ENCODE measurements at places on chromosomes 1 and 21.

DNA sequence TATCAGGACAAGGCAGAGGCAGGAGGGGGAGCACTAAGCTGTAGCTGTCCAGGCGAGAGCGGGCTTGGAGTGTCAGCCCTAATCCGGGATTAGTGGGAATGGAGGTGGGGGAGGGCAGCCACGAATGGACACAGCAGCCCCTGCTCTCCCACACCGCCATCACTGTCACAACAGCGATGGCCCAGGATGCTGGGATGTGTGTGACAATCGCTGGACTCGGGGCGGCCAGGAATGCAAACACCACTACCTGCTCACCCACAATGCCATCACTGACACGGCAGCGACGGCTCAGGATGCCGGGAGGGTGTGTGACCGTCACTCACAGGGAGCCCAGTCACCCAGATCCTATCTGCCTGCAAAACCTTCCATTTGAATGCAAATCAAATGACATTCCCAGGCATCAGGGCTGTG, 2.9 kb downstream of the C2CD2 start:
- H3K4me3 ChIP-seq, result no peak overlapping the region
- peaks cover 11% of the 10 kb centered on the region for H3K4me1 ChIP-seq
- H3K36me3 ChIP-seq, result no peaks in the 10 kb centered on the region
- H3K27ac ChIP-seq, result no peak overlapping the region
- no peak for DNase-seq

DNA sequence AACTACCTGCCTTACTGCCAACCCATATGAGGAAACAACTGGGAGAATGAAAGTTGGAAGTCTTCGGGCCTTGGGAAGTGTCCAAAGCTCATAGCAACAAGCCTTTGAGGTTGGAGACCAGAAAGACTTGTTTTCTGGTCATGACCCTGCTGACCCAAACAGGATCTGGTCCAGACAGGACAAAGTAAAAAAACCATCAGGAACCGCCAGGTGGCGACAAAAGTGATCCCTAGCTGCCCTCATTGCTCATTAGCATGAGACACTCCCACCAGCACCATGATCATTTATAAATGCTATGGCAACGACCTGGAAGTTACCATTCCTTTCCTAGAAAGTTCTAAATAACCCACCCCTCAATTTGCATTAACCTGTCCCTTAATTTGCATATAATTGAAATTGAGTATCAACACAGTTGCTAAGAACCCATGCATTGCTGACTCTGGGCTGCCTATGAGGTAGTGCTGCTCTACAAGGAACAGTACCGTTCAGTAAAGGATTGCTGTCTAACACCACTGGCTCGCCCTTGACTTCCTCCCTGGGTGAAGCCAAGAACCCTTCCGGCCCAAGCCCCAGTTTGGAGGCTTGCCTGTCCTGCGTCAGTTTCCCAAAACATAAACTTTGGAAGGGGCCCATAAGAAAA, 89.0 kb downstream of the URB2 start:
- no peak overlapping the region for H3K27ac ChIP-seq
- H3K4me3 ChIP-seq, result no peak overlapping the region
- no peaks in the 10 kb centered on the region for H3K4me1 ChIP-seq

DNA sequence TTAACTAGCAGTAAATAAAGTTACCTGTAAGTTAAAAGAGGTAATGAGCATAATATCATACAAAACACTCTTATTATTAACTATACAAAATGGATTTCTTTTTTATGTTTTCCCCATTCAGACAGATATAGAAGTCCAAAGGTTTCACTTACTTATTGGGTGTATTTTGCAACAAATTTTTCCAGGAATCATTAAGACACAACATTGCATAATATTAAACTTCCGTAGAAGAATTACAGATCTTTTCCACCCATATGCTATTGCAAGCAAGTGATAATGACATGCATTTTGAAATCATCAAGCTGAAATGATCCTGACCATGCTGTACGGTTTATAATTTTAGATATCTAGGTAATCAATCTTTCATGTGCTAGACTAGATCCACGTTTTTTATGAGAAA, 957.0 kb downstream of the NCAM2 start:
- H3K27ac ChIP-seq, result no peak overlapping the region
- no peaks in the 10 kb centered on the region for H3K27me3 ChIP-seq
- H3K36me3 ChIP-seq, result no peaks in the 10 kb centered on the region
- DNase-seq, result no peak

DNA sequence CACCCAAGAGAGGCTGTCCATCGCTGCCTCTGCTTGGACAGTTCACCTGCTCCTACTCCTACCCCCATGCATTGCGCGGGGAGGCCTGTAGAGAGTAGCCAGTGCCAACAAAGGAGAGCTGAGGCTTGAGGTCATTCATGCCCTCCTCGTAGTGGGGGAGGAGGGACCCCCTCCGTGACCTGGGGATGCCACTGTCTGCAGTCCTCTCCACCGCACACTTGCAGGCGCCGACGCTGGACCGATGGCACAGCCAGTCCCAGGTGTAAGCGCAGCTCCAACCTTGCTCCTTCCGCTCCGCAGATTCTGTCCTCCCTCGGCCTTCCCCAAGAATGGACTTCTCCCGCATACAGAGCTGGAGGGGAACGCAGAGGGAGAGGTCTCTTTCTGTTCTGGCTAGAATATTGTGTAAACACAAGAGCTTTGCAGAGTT, 672 bp upstream of the PHLDA3 start:
- no peaks in the 10 kb centered on the region for H3K27me3 ChIP-seq
- no peak overlapping the region for H3K27ac ChIP-seq
- H3K4me3 ChIP-seq, result no peak overlapping the region
- no peaks in the 10 kb centered on the region for H3K36me3 ChIP-seq
- no peak for DNase-seq
- H3K4me1 ChIP-seq, result peaks cover 3% of the 10 kb centered on the region

DNA sequence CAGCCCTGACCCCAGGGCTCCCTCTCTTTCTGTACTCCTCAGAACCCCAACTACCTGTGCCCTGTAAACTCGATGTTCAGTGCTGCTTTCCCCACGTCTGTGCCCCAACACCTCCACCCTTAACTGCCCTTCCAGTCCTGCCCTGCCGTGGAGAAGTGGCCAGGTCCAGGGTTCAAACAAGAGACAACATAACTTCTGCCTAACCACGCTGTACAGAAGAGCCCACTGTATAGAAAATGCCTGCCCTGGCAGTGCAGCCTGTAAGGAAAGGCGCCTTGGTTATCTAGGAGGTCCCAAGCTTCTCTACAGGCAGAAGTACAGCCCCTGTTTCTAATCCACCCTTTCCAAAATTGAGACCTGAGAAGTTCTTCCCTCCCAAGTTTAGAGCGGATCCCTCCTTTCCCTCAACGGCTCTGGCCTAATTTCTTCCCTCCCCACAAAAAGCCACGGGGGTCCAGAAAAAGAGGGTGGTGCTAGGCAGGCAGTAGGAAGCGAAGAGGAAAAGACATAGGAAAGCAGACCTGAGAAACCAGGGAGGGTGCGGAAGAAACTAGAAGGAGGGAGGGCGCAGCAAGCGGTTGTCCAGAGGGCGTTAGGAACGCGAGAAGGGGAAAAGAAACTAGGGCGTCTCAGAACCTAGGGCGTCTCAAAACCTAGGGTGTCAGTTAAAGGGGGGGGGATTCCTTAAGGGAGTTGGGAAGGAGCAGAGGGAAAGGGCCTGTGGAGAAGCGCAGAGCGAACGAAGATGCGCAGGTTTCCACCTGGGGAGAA, 3.2 kb downstream of the DMRTA2 start:
- H3K36me3 ChIP-seq, result no peaks in the 10 kb centered on the region
- H3K4me3 ChIP-seq, result no peak overlapping the region
- DNase-seq, result no peak
- H3K4me1 ChIP-seq, result peaks cover 33% of the 10 kb centered on the region

- DNase-seq, result no peak
- no peaks in the 10 kb centered on the region for H3K4me1 ChIP-seq
- H3K4me3 ChIP-seq, result no peak overlapping the region
- no peaks in the 10 kb centered on the region for H3K36me3 ChIP-seq
These were observed 35.5 kb downstream of the PLA2G4A start for GRCh38 chr1:186864296-186864695.

DNA sequence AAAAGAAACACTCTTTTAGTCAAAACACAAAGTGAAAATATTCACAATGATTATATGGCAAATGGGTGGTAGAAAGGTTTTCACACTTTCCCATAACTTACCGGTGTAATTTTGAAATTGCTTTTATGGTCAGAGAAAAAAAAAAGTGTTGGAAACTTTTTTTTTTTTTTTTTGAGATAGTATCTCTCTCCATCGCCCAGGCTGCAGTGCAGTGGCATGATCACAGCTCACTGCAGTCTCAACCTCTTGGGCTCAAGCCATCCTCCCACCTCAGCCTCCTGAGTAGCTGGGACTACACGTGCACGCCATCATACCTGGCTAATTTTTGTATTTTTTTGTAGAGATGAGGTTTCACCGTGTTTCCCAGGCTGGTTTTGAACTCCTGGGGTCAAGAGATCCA, 3.3 kb downstream of the IFNGR2 start:
- H3K27ac ChIP-seq, result no peak overlapping the region
- DNase-seq, result no peak
- no peaks in the 10 kb centered on the region for H3K27me3 ChIP-seq
- no peak overlapping the region for H3K4me3 ChIP-seq
- H3K36me3 ChIP-seq, result no peaks in the 10 kb centered on the region

All from liver (tissue), 10 donors.